Activated CD4-positive, alpha-beta T cell treated with anti-CD3 and anti-CD28 coated beads, Interleukin-2, amount 50 U/mL, for 4 hours (primary cell): ENCODE measurements at places on chromosomes 2 and 18.

DNA sequence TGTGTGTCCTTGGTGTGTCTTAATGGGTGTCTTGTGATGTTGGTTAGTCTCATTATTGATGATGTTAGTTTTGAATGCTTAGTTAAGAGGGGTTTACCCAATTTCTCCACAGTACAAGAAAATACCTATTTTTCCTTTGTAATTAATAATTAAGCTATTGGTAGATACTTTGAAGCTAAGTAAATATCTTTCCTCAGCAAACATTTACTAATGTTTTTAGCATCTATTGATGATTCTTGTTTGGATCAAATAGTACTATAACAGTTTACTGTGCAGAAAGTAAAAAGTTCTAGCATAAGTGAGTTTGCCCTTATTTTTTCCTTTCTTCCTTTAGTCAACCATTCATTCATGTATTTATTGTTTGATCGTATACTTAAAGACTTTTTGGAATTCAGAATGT lies 19.1 kb downstream of the MAP3K20 start:
- DNase-seq: no peak

- DNase-seq: no peak
Observed at GRCh38 chr2:128551435-128551834, 232.8 kb upstream of the HS6ST1 start.

- DNase-seq: no peak
Observed at GRCh38 chr2:218717262-218717661, 6.6 kb downstream of the TTLL4 start.

DNA sequence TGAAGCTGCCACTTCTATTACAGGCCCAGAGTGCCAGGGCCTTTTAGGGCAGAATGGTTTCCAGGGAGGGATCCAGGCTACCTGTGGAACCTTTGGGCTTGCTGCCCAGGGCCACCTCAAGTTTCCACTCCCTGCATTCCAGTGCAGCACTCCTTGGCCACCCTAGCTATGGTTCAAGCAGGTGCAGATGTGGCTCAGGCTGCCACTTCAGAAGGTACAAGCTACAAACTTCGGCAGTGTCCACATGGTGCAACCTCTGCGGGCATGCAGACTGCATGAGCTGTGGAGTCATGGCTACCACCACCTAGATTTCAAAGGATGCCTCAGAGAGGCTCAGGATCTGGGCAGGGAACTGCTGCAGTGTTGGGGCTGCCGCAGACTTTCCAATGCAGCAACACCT lies 248.1 kb upstream of the UBE2E3 start:
- DNase-seq: no peak

DNA sequence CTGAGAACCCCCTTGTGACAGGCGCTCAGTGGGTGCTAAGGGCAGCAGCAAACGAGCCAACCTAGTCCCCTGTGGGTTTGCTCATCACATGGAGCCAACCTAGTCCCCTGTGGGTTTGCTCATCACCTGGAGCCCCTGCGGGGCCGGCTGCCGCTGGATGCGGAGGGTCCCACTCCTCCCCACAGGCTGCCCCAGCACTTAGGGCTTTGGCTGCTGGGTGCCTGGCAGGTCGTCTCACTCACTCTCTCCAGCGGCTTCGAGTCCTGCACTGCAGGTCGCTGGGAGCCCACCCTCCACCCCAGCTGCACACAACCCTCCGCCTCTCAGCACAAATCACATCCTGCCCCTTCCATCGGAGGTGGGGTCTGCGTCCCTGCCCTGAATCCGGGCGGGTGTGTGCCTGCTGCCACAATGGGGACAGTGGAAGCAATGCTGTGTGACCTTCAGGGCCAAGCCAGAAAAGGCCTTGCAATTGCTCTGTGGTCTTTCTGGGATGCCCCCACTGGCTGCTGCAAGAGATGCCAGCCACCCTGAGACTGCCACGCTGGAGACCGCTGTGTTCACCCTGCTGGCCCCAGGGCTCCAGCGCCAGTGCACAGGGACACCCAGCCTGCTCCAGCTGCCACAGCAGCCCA lies 248.1 kb upstream of the SALL3 start:
- DNase-seq: no peak

DNA sequence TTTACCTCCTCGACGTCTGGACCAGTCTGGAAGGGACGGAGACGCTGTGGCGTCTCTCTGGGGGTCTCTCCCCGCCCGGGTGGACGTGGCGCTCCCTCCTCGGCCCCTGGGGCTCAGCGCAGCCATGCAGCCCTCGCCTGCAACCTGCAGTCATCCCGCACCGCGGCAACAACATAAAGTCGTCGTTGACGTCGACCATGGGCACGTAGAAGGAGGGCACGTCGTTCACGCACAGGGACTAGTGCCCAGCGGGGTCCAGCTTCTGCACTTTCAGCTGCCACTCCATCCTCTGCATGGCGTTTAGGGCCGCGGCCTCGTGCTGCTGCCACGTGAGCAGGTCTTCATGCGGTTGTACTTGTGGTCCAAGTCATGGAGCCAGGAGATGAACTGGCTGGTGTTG lies 889.6 kb upstream of the LRRTM1 start:
- DNase-seq: no peak

- DNase-seq: no peak
Observed at GRCh38 chr2:163664610-163665009, 71.2 kb downstream of the FIGN start.

GRCh38 chr2:212282671-212283261 lies 255.8 kb downstream of the ERBB4 start:
- DNase-seq: no peak

DNA sequence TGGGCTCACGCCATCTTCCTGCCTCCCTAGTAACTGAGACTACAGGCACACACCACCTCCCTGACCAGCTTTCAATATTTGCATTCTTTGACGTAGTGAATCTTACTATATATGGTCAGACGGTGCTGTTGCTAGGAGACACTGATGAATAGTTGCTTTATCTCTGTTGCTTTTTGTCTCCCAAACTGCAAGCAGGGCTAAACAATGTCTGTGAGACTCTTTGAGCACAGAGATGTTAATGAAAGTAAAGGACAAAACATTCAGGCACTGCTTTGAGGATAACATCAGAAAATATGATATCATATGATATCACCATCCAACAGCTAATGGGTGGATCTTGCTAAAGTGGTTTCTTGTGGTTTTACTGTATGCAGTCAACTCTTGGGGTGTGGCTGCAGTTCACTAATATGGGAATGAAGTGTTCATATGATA lies 43.0 kb downstream of the EMILIN2 start:
- DNase-seq: no peak

DNA sequence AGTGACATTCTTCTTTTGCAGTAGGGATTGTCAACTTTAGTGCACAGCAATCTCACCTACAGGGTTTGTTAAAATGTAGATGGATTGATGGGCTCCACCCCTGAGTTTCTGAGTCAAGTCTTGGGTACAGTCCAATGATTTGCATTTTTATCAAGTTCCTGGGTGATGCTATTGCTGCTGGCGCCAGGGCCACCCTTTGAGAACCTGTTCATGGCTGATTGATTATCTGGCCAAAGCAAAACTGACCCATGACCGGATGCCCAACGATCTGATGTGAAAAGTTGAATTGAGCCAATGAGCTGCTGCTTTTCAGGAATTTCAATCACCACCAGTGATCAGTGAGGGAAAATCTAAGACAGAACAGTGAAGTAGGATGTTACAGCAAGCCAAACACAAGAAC lies 675.3 kb downstream of the TMEM182 start:
- no peak for DNase-seq

GRCh38 chr2:7835693-7836680 lies 845.9 kb upstream of the ID2 start:
- DNase-seq: no peak

DNA sequence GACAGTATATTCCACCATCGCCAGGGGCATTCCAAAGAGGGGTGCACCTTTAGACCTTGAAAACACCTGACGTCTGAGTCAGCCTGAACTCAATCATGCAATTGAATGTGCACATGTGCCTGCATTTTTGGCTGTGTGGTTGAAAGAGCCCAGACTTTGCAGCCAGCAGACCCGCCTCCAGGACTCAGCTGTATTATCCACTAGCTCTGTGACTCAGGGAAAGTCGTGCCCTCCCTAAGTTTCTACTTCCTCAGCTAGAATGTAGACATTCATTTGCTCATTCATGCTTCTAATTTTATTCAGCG lies 94.2 kb downstream of the LRRC30 start:
- DNase-seq: no peak

- DNase-seq: no peak
Observed at GRCh38 chr2:124959581-124959980, 934.5 kb downstream of the CNTNAP5 start.

- DNase-seq: no peak
Observed at GRCh38 chr2:23330214-23330613, 54.8 kb upstream of the KLHL29 start.

- DNase-seq: no peak
Observed at GRCh38 chr2:31304816-31305215, 70.9 kb downstream of the EHD3 start.

GRCh38 chr18:5890331-5891183 lies 4.8 kb downstream of the TMEM200C start:
- DNase-seq: no peak

DNA sequence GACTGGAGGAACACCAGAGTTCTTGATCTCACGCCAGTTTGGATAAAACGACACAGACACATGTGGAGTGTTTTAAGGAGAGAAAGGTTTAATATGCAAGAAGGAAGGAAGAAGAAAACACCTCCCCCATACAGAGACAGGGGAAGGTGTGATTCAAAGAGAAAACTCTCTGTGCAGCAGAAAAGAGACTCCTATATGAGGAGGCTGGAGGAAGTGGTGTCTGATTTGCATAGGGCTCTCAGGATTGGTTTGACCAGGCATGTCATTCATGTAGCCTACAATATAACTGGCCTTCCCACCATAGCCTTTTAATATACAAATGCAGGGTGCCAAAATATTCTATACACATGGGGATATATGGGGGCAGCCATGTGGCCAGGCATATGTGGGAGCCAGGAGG lies 1386.5 kb downstream of the RPIA start:
- no peak for DNase-seq

DNA sequence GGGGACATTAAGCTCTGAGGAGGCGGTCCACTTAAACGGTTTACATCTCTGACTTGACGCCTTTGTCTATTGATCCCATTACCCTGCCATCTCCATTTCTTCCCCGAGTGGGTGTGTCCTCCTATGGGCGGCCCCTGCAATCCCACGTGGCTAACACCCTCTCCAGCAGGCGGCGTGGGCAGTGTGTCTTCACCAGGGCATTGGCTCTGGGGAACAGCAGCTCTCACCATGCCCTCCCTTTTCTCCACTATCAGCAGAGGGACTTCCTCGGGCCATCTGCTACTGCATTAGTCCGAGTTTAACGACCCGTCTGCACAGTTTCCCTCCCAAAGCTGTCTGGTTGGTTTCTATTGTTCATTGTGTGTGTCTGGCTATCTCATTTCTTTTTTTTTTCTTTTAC lies 511.9 kb upstream of the NRP2 start:
- no peak for DNase-seq

GRCh38 chr18:35158728-35159450 lies 81.9 kb upstream of the ZNF397 start:
- DNase-seq: no peak

- no peak for DNase-seq
Observed at GRCh38 chr2:241150660-241151530, 628 bp downstream of the PPP1R7 start.

- DNase-seq: no peak
Observed at GRCh38 chr18:1488957-1489356, 584.3 kb downstream of the ADCYAP1 start.

DNA sequence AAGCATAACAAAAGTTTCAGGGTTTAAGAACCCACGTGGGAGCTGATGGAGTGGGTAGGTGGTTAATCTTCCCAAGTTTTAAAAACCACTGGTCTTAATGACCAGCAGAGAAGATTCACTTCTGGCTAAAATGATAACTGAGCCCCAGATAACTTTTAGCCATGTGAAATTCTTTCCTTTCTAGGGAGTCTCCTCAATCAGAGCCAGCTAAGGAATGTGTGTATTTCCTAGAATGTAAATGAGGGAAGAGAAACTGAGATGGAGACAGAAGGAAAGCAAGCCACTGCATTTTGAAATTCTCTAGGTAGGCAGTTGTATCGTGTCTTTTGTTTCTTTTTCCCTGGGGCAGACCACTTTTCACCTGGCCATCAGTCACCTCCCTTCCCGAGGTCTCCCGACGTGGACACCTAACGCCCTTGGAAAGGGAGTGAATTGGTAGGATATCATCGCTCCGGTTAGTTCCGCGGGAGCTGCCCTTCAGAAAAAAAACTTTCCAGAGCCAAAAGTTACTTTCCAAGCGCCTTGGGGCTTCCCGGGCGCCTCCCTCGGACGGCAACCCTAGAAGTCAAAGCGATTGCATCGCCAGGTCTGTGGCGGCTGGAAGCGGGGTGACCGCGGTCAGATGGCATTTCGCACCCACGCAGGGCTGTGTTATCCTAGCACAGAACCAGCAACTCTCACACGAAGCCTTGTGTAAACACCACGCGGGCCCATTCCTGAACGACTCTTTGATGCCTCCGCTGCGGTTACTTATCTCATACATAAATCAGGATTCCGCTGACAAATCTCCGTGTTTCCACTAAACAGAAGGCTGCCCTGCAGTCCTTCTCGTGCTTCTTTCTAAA lies 1.3 kb downstream of the COLEC12 start:
- no peak for DNase-seq

DNA sequence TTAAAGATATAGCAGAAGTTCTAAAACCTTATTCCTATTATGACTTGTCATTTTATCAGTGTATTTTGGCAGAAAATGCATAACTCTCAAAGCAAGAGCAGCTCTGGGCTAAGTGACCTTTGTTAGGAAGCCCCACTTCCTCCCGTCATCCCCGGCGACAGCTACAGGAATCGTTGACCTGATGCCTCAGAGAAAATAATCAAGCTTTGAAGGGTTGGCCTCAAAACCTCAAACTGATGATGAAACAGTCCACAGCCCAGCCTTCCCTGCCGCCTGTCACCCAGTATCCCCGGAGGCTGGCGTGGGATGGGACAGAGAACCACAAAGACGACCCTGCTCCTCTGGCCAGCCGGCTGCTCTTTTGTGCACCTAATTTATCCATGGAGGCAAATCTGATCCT lies 65.3 kb downstream of the KCNF1 start:
- DNase-seq: no peak
